ENCODE measurements at places on chromosomes 11 and 22.

DNA sequence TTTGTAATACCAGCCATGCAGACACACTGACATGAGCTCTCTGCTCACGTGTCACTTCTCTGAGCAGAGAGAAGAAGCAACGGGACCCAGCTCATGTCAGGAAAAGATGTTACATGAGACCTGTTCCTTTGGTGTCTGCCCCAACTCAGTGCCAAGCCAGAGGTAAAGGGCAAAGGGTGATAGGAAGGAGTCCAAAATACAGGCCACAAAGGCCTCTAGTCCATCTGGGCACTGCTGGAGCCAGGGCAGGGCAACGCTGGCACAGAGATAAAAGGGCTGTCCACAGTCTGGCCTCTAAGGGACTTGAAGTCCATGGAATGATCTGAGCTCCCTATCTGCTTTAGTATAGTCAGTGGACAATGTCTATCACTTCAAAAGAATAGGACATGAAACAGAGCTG lies 79.3 kb downstream of the SLC1A2 start:
- DNase-seq: no peak

DNA sequence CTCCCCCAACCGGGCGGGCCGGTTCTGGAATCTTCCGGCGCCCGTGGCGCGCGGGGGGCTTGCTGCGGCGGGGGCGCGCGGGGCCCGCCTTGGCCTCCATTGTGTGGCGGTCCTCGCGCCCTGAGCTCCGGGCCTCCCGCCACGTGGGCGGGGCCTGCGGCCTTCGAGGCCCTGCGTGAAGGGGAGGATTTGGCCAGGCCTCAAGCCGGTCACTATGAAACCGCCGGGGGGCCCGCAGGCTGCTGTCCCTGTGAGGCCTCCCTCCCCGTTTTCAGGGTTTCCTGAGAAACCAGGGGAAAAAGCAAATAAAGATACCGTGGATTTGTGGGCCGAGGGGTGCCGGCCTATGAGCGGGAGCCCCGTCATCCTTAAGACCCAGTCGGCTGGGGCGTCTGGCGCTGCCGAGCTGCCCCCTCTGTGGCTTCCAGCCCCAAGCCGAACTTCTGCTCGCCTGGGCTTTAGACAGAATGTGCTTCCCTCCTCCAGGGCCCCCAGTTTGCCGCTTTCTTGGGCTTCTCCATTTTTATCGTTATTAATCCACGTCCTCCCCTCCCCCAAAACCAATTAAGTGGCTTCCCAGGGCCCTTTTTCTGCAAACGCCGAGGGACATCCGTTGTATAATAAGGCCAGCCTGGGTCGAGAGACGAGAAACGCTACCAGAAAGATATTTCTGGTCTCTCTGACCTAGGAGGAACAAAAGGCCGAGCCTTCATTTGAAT lies 602 bp downstream of the EWSR1 start:
- DNase-seq: peak; percentile 65

DNA sequence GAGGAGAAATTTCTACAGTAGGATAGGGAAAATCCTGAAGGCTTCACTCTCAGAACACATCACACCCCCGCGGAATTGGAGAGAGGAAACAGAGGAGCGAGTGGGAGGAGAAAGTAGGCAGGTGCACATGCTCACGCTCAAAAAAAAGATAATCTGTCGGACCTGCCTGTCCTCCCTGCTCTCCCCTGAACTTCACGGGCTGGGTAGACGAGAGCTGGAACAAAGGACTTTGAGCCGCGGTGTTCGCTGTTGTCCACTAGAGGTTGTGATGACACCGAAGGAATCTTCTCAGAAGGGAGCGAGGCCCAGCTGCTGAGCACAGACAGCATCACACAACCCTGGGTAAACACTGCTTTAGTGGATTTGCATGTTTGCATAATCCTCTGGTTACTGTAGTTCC lies 5.0 kb downstream of the SEZ6L start:
- no peak for DNase-seq

GRCh38 chr11:58913685-58914084 lies 25.6 kb upstream of the GLYATL1 start:
- DNase-seq: no peak

GRCh38 chr11:69467646-69468045 lies 13.8 kb upstream of the LINC01488 start:
- no peak for DNase-seq

DNA sequence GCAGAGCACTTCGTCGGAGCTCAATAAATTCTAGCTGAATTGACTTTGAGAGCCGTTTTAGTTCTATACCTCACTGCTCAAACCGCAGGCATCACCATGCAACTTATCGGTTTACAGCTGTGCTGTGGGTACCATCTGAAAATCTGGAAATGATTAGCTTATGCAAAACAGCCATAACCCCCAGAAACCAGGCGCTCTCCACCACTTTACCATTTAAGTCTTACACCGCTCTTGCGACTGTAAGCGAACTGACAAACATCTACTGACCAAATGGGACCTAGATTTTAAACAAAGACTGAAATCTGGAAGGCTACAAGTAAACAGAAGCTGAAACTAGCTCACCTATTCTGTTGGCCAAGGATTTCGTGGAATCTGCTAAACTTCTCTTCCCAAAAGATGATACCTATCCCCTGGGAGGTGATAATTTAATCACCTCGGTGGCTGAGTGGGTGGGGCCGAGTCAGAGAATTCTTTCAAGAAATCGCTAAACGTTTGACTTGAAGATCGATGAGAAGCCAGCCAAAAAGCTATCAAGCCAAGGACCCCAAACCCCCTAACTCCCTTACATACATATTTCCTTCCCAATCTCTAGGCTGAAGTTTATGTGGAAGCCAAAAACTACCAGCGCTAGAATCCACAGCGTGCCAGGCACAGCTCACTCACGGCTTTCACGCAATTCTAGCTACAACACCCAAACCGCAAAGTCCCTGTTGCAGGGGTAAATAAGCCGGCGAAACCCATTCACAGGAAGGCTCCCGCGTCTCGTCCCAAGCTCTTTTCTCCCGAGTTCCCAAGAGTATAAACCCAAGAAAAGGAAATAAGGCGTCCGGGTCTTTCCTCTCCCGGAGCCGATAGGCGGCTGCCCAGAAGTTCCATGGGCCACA lies 644 bp downstream of the SPTY2D1 start:
- no peak for DNase-seq

DNA sequence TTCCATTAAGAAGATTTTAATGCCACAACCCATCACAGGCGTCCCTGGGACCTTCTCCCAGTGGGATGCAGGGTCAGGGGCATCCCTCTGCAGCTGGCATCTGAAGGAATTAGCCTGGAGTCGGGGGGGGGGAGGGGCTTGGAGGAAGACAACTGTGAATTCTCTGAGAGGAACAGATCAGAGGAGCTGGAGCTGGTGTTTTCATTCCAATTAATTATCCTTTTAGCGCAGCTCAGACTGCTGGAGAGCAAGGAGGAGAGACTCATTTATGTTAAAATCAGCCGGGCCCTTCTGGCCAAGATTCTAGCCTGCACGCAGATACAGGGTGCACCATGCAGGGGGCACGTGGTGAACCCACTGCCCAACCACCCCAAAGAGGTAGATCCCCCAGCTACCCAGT lies 116.2 kb downstream of the CHST1 start:
- no peak for DNase-seq

GRCh38 chr11:128455766-128456165 lies 131.6 kb downstream of the ETS1 start:
- DNase-seq: no peak

GRCh38 chr22:42317008-42317407 lies 46.6 kb upstream of the TCF20 start:
- peak; percentile 66 for DNase-seq

DNA sequence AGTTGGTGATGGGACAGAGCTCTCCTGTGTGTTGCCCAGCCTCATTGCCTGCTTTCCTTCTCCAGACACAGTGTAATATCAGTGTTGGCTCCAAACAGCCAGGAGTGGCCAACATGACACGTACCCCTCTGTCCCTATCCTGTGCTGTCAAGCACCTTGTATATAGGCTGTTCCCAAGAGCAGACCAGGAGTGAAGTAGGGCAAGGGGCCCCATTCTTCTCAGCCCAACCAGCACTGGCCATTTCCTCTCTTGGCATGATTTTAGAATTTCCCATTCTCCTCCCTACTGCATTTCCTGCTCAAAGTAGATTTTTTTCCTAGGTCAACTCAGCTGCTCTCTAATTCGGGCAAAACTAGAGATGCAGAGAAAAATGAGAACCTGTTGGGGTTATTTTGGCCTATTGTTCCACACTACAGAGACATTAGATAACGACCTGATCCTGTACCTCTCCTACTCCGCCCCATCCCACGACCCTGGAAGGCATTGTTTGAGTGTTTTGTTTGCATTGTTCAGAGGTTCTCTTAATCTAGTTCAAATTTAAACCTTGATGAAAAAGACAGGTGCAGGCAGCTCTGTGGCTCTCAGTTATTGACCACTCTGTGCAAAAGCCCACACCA lies 95.6 kb downstream of the RASSF10 start:
- no peak for DNase-seq

DNA sequence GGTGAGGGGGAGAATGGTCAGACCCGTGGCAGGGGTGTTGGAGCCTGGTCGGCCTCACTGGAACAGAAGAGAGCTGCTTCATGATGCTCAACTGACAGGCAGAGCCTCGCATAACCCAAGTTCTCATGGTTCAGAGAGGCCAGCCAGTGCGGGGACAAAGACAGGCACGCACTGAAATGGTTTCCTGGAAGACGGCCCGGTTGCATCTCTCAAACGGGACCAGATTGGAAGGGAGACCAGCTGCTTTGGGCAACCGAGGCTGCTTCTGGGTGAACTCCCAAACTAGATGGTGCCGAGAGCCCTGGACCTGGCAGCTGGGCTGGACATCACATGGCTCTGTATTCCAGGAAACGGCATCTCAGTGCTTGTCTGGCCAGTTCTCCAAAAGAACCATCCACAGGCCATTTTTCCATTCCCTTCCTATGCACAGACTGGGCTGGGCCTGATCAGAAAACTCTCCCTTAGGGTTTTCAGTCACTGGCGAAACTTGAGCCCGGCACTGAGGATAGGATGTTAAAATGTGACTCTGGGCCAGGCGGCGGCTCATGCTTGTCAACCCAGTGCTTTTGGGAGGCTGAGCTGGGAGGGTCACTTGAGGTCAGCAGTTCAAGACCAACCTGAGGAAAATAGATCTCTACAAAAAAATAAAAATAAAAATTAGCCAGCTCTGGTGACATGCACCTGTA lies 80.1 kb upstream of the PRODH start:
- DNase-seq: no peak

DNA sequence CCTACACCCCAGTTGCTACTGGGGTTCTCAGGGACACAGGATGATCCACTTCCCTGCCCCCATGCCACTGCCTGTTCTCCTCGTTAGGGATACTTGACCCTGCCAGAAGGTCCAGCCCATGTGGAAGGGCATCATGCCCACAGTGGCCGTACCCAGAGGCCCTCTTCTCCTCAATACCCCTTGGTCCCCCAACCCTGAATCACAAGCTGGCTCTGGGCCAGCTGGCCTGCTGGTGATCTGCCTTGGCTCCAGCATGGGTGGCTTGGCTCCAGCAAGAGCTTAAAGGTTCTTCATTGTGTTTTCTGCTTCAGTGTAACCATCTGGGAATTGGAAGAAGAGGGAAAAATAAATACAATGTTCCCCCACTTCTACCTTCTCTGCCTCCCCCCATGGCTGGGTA lies 11.1 kb upstream of the TPBGL start:
- DNase-seq: no peak

DNA sequence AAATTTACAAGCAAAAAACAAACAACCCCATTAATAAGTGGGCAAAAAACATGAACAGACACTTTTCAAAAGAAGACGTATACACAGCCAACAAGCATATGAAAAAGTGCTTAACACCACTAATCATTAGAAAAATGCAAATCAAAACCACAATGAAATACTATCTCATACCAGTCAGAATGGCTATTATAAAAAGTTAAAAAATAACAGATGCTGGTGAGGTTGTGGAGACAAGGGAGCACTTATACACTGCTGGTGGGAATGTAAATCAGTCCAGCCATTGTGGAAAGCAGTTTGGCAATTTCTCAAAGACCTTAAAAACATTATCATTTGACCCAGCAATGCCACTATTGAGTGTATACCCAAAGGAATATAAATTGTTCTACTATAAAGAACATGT lies 72.3 kb downstream of the BBOX1 start:
- DNase-seq: no peak

Data from Caki2 (cell line).